Naive B cell (primary cell): ENCODE measurements at places on chromosomes 12 and 14.

GRCh38 chr14:37246427-37246829 is 48.7 kb downstream of the MIPOL1 start:
- no peak for DNase-seq

- DNase-seq, result no peak
Observed at GRCh38 chr12:32466986-32467711, 67.8 kb downstream of the FGD4 start.

GRCh38 chr12:120230326-120230973 is 29.5 kb upstream of the RPLP0 start:
- no peak for DNase-seq

GRCh38 chr12:62520361-62520760 is 53.7 kb downstream of the MON2 start:
- no peak for DNase-seq

GRCh38 chr14:72401101-72401625 is 468.9 kb downstream of the RGS6 start:
- no peak for DNase-seq

GRCh38 chr12:42482748-42483520 is 106.6 kb downstream of the PRICKLE1 start:
- peak; percentile 83 for DNase-seq

GRCh38 chr14:21136024-21136423 is 19.8 kb downstream of the OR5AU1 start:
- peak; percentile 11 for DNase-seq

DNA sequence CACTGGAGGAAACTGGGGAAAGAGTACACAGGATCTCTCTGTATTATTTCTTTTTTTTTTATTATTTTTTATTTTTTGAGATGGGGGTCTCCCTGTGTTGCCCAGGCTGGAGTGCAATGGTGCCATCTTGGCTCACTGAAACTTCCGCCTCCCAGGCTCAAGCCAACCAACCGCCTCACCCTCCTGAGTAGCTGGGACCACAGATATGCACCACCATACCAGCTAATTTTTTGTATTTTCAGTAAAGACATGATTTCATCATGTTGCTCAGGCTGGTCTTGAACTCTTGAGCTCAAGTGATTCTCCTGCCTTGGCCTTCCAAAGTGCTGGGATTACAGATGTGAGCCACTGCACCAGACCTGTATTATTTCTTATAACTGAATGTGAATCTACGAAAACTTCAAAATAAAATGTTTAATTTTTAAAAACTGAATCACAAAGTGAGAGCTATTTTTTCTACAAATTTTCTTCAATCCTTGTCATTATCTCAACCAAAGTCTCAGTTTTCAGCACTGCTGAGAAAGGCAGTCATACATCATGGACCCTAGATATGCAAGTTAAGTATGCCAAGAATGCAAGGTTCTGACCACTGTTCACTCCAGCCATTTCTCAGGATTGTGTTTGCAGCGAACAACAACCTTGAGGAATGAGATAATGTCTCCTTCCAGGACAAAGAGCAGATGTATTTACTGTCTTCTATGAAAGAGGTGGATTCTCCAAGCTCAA is 2.4 kb downstream of the EAPP start:
- DNase-seq, result no peak

GRCh38 chr14:105195051-105195450 is 13.9 kb upstream of the NUDT14 start:
- no peak for DNase-seq

DNA sequence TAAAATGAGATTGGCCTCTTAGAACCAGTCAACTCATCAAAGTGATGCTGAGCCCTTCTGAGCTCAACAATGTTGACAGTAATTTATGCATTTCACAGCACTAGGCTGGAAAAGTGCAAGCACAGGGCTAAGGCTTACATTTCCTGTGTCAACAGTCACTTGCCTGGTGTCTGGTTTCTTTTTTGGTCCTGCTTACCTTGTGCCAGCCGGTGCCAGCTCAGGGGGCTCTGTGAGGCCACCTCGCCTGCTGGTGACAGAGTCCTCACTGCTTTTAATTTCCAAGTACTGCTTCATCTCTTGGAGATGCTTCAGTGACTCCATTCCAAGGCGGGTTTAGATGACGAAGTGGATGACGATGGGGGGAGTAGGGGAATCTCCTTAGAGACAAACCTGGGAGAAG is 53.1 kb upstream of the KCNA1 start:
- no peak for DNase-seq

DNA sequence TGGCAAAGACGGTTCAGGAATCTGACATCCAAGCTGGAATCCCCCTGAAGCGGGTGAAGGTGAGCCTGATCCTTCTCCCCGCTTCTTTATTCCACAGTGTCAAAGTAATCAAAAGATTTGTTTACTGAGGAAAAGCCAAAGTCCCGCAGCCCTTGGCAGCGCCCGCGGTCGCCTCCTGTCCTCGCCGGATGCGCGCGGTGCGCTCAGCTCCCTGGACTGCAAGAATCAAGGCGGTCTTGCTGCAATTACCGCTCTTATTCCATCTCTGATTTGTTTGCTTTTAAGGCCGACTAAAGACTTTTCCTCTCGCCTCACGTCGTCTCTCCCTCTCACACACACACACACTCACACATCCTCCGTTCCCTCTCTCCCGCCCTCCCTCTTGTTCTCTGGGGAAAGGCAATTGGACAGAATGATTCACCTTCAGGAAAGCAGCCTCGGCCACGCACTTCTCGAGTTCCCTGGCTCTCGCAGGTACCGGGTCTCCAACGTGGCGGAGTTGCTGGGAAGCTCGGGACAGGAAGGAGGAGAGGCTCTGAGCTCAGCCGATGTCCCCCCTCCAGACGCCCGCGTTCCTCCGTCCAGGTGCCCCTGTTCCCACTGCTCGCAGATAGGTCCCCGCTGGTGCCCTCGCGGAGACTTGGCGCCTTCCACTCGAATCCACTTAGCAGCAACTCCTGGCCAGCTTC is 68.6 kb upstream of the USP15 start:
- DNase-seq, result peak; percentile 15

DNA sequence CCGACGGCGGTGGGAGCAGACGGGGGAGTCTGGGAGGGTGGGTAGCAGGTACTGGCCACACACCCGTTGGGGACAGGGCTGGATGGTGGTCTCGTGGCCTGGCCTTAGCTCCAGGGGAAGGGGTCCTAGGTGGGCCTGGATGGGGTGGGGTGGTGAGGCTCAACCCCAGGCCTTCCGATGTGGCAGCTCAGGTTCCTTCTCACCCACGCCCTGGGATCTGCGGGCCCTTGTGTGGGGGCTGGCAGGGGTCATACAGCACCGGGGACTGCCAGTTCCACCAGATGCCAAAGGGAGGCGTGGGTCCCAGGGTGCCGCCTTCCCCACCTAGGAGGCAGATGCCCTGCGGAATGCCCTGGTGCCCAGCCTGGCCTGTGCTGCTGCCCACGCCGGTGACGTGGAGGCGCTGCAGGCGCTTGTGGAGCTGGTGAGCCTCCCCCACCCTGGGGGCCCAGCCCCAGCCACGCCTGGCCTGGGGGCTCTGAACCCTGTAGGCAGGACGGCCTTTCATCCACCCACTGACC is 21.0 kb downstream of the ASPG start:
- no peak for DNase-seq

DNA sequence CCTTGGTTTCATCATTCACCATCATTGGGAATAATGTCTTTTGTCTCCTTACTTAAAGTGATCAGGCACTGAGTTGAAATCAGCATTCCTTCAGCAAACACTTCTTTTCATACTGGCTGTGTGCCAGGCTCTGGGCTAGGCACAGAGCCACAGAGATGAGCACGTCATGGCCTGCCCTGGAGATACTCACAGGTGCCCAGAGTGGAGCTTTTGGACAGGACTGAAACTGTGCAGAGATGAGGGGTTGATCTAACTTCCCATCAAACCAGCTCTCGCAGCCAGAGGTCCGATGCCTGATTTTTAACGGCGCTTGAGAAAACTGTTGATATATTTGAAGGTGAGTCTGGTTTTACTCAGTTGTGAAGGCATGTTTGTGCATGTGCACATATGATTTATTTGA is 43.1 kb downstream of the CACNA1C start:
- no peak for DNase-seq

GRCh38 chr12:128365651-128366231 is 98.8 kb downstream of the TMEM132C start:
- DNase-seq, result no peak

- DNase-seq, result no peak
Observed at GRCh38 chr12:11457996-11458645, 62.8 kb upstream of the PRB2 start.

DNA sequence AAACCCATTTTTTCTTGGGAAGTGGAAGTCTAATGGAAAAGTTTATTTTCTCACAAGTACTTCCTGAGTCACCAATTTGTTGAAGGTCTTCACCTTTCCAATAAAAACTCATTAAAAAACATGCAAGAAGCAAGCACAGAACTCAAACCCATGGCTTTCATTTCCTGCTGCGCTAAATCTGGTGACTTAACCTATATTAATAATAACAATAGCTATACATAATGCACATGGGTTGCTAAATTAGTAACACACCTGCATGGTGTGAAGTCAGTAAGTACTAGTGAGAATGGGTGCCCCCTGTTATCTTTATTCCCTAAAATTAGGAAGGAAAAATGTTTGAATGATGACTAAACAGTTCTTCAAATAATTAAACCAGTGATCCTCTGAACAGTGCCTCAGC is 52.3 kb downstream of the PPP2R5C start:
- no peak for DNase-seq

DNA sequence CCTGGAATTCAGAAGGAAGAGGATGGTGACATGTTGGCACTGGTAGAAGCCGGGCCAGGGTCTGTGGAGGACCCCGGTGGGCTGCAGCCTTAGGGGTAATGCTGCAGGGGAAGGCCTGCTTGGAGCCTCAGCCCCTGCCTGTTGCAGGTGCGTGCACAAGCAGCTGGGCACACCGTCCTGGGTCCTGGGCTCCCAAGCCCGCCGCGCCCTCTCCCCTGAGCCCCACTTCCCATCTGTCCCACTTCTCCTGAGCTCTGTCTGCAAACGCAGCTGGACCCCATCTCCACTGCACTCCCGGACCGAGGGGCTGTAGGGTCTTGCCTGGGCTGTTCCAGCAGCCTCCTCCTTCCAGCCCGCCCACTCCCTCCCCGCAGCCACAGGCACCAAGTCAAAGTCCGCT is 116.8 kb downstream of the GLT1D1 start:
- DNase-seq, result no peak

DNA sequence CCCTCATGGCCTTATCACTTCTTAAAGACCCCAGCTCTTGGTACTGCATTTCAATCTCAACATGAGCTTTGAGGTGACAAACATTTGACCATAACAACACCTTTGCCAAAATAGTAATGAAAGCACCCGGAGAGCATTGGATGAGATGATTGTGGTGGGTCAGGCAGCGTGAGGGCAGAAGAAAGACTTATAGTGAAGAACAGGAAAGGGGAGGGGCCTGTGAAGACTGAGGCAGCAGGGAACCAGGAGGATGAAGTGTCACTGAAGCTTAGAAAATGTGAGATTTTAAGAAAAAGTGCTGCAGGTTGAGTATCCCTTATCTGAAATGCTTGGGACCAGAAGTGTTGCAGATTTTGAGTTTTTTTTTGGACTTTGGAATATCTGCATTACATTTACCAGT is 86.3 kb downstream of the EMP1 start:
- DNase-seq, result no peak

GRCh38 chr12:102958830-102959176 is 1.3 kb downstream of the ASCL1 start:
- no peak for DNase-seq

- DNase-seq, result no peak
Observed at GRCh38 chr14:23750357-23750756, 114.2 kb downstream of the DHRS2 start.

GRCh38 chr12:121805171-121806008 is 1.6 kb downstream of the SETD1B start:
- DNase-seq, result no peak

DNA sequence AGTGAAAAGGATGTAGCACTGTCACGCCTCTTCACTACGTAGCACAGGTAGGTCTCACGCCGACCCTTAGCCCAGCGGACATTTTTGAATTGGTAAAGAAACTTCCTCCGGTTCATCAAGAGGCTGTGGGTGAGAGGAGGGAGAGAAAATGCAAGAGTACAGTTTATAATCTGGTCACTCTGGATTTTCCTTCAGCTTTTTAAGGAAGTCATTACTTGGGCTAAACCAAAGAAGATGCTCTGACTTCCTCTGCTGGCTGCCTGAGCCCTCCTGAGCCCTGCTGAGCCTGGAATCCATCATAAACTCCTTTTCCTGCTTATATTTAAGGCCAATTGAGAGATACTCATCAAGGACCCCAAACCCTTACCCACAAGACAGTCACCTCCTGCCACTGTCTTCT is 5.8 kb downstream of the AICDA start:
- no peak for DNase-seq

GRCh38 chr14:67653651-67654280 is 20.7 kb downstream of the VTI1B start:
- DNase-seq, result no peak

DNA sequence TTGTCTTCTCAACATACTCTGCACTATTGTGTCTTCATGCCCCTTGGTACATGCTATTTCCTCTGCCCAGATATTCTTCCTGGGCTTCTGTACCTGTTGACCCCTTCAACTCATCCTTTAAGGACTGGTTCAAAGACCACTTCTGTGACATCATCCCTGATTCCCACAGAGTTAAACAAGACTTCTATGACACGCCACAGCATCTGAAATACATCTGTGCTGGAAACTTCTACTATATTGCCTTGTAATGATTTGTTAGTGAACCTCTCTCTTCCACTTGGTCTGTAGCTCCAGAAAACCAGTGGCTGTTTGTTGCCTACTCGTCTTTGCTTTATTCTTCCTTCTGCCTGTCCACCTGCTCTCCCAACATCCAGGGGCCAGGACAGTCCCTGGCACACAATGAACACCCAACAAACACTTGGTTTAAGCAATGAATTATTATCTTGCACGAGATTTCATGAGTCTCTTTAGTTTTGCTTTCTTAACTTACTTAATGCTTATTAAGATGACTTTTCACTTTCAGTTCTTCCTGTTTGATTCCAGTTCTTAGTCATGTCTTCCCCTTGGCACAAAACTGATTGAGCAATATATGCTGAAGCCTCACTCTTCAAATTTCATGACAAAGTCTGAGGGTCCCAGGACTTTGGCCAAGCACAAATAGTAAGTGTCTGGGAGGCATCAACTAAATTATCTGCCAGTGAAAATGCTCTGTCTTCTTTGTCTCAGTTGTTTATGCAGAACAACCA is 485.9 kb downstream of the APAF1 start:
- no peak for DNase-seq

GRCh38 chr12:53213348-53213747 is 6.3 kb upstream of the ITGB7 start:
- peak; percentile 78 for DNase-seq
